Uterus (tissue), 4 donors: ENCODE measurements at places on chromosomes 7 and 10. TPM values are rescaled to one million over a fixed set of nuclear protein-coding genes. Genes with fewer than 3 reads are reported as not detected.

DNA sequence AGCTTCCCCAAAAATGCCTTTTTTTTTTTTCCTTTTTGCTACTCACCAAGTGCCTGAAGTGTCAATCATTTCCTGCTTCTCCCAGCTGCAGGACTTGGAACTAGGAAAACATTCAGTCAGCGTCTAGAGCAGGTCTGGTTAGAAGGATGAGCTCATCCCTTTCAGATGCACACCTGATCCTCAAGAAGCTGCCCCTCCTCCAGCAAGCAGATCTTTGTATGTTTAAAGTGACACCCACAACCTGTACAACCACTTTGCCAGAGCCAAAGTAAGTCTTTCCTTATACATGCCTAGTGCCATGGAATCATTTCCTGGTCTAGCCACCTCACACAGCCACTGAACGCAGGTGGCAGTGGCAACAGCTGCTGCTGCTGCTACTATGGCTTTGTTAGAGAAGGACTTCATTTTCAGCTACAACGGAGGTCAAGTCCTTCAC lies 10.4 kb upstream of the USP54 start:
- no peak overlapping the region for H3K27ac ChIP-seq
- no peaks in the 10 kb centered on the region for H3K27me3 ChIP-seq
- H3K4me1 ChIP-seq, result no peaks in the 10 kb centered on the region
- no peak overlapping the region for H3K4me3 ChIP-seq

Gene KAZALD1
- total RNA-seq, result not detected

Gene NPC1L1
- total RNA-seq, result 0.49 TPM

- no peaks in the 10 kb centered on the region for H3K36me3 ChIP-seq
- no peak overlapping the region for H3K4me3 ChIP-seq
- DNase-seq, result no peak
- no peaks in the 10 kb centered on the region for H3K27me3 ChIP-seq
Observed at GRCh38 chr10:47323636-47324296, 1.5 kb downstream of the GDF2 start.

Gene FKBP9
- 62.9 TPM for total RNA-seq

- no peaks in the 10 kb centered on the region for H3K4me1 ChIP-seq
- H3K27me3 ChIP-seq, result no peaks in the 10 kb centered on the region
Observed at GRCh38 chr10:23067939-23068775, 27.2 kb upstream of the MSRB2 start.

DNA sequence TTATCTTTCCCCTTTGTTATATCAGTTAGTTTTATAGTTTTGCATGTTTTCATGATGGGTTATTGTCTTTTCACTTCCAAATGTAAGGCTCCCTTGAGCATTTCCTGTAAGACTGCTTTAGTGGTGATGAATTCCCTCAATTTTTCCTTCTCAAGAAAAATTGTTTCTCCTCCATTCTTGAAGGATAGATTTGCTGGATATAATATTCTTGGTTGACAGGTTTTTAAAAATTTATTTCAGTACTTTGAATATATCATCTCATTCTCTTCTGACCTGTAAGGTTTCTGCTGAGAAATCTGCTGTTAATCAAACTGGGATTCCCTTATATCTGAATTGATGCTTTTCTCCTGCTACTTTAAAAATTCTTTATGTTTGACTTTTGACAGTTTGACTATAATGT lies 33.3 kb downstream of the SCART1 start:
- H3K36me3 ChIP-seq, result no peaks in the 10 kb centered on the region
- DNase-seq, result no peak
- no peaks in the 10 kb centered on the region for H3K27me3 ChIP-seq
- H3K27ac ChIP-seq, result no peak overlapping the region
- no peak overlapping the region for H3K4me3 ChIP-seq

DNA sequence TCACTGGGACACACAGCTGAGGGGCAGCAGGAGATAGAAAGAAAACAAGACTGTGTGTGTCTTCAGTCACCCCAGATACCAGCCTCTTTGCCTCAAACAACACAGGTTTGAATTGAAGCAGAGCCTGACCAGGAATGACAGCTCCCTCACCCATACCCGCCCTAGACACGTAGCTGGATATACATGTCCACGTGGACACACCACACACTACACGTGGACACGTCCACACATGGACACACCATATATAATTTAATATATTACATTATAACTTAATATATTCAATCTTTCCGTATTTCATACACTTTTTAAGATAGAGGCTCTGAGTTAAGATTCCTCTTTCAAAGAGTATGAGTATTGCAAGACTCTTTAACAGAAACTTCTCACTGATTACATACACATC lies 11.3 kb downstream of the GDF2 start:
- H3K27me3 ChIP-seq, result no peaks in the 10 kb centered on the region
- no peaks in the 10 kb centered on the region for H3K4me1 ChIP-seq
- no peaks in the 10 kb centered on the region for H3K36me3 ChIP-seq
- H3K4me3 ChIP-seq, result no peak overlapping the region

Gene SLC18A3
- total RNA-seq, result not detected

DNA sequence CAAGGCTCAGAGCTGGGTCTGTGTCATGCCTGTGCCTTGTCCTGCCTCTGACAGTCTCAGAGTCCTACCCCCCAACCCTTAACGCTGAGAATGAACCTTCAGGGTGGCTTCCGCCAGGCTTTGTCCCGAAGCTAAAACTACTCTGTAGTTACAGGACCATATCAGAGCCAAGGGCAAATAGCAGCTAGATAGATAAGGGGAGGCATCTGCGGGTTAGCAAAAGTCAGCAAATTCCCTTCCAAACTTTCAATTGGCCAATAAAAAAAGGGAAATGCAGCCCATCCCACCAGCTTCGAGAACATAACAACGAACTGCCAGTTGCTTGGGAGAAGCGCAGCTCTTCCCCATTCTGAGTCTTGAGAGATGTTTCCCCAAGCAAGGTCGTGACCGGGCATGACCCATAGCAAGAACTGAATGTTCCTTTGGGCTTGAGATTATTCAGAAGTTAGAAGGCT lies 17.7 kb downstream of the CCL24 start:
- H3K27ac ChIP-seq, result peak overlapping the region; percentile 19
- no peaks in the 10 kb centered on the region for H3K4me1 ChIP-seq
- H3K36me3 ChIP-seq, result no peaks in the 10 kb centered on the region

DNA sequence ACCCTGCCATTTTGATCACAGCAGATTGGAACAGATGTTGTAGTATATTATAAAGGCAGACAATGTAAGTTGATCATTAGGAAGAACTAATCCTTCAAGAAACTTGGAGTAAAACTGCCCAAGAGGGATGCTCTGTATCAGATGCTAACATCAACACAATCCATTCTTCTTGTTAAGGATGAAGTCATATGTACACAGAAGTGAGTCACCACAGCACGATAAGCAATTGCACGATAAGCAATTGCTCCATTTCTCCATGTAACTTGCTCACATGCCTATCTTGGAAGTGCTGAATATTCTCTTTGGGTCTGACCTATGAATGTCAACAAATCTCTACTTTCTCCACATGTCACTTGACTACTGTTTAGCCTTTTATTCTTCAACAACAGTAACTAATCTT lies 41.5 kb upstream of the DMTF1 start:
- no peaks in the 10 kb centered on the region for H3K4me1 ChIP-seq
- H3K4me3 ChIP-seq, result no peak overlapping the region
- H3K36me3 ChIP-seq, result no peaks in the 10 kb centered on the region
- H3K27ac ChIP-seq, result no peak overlapping the region
- no peaks in the 10 kb centered on the region for H3K27me3 ChIP-seq
- DNase-seq, result no peak

DNA sequence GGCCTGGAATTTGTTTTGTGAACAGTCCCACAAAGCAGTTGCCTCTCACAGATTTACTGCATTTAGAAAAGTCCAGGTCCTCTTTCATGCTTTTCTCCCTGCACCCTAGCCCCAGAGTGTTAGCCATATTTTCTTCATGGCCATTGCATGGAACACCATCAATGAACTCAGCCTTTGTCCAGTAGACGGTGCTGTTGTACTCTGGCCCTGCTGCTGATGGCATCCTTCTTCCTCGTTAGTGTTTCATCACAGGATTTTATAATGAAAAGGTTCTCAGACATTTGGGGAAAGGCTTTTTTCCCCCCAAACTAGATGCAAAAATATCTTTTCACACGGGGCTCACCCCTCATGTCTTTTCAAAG lies 93.0 kb upstream of the SLC25A13 start:
- H3K27me3 ChIP-seq, result no peaks in the 10 kb centered on the region
- no peak overlapping the region for H3K4me3 ChIP-seq
- H3K36me3 ChIP-seq, result no peaks in the 10 kb centered on the region
- H3K27ac ChIP-seq, result no peak overlapping the region
- no peaks in the 10 kb centered on the region for H3K4me1 ChIP-seq
- no peak for DNase-seq

DNA sequence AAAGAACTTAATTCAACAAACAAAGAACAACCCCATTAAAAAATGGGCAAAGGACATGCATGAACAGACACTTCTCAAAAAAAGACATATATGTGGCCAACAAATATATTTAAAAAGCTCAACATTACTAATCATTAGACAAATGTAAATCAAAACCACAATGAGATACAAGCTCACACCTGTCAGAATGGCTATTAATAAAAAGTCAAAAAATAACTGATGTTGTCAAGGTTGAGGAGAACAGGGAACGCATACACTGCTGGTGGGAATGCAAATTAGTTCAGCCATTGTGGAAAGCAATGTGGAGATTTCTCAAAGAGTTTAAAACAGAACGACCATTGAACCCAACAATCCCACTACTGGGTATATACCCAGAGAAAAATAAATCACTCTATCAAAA lies 19.1 kb downstream of the ZFAND4 start:
- H3K27ac ChIP-seq, result no peak overlapping the region
- H3K36me3 ChIP-seq, result no peaks in the 10 kb centered on the region
- DNase-seq, result no peak

DNA sequence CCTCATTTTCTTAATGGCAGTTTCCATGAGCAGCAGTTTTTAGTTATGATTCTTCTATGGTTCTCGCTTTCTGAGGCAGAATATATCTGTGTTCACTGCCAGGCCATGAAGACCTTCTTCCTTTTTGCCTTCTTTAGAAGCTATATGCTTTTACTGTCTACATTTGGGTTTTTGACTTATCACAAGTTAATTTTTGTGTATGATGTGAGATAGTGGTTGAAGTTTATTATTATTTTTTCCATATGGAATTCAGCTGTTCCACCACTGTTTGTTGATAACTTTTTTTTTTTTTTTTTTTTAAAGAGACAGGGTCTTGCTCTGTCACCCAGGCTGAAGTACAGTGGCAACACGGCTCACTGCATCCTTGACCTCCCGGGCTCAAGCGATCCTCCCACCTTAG lies 44.5 kb downstream of the INPP5A start:
- no peak overlapping the region for H3K27ac ChIP-seq
- H3K4me3 ChIP-seq, result no peak overlapping the region
- no peak for DNase-seq
- H3K36me3 ChIP-seq, result no peaks in the 10 kb centered on the region
- H3K4me1 ChIP-seq, result no peaks in the 10 kb centered on the region
- H3K27me3 ChIP-seq, result no peaks in the 10 kb centered on the region

Gene LIPF
- total RNA-seq, result 4.4 TPM

DNA sequence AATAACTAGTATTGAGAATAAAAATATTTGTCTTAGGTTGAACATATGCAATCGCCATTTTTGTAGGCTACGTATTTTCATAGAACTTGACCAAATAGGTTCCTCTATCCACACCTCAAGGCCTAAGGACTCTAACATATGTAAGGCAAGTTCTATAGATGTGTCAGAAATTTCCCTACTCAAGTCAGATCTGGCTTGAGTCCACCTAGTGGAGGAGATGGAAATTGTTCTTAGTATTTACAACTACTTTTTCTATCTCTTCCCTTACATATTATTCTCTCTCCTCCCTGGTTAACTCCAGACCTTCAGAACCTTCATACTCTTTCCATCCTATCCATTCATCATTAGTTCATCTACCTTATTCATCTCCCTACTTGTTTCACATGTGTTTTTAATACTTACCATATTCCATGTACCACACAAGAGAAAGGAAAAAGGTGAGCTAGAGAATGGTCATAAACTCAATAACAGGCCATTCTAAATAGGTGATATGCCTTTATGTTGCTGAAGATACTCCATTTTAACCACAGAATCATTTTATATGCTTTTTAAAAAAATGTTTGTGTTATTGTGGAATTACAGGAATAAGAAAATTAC lies 174.5 kb upstream of the HDAC9 start:
- no peaks in the 10 kb centered on the region for H3K36me3 ChIP-seq
- H3K27ac ChIP-seq, result peak overlapping the region; percentile 53
- H3K4me1 ChIP-seq, result peaks cover 7% of the 10 kb centered on the region
- H3K4me3 ChIP-seq, result no peak overlapping the region
- H3K27me3 ChIP-seq, result no peaks in the 10 kb centered on the region

DNA sequence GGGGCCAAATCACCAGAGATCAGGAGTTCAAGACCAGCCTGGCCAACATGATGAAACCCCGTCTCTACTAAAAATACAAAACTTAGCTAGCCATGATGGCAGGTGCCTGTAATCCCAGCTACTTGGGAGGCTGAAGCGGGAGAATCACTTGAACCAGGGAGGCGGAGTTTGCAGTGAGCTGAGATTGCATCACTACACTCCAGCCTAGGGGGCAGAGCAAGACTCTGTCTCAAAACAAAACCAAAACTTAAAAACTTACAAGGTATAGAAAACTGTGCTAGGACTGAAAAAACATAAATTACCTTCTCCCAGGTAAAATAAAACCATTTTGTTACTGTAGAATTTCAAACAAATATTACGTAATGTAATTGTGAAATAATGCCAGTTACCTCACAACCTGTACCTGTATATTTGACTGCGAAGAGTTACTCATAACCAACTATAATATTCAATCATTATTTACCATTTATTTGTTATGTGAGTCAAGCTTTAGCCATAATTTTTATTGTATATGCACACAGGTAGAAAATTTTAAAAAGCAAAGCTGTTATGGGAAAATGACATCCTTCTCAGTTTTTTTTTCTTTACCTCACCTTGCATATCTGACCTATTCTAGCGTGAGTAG lies 180.9 kb downstream of the SEMA3A start:
- H3K27me3 ChIP-seq, result no peaks in the 10 kb centered on the region
- H3K4me1 ChIP-seq, result no peaks in the 10 kb centered on the region
- no peaks in the 10 kb centered on the region for H3K36me3 ChIP-seq
- H3K4me3 ChIP-seq, result no peak overlapping the region

Gene TEX36
- not detected for total RNA-seq

Gene PNLIPRP1
- total RNA-seq, result not detected

Gene ARHGEF35
- total RNA-seq, result 0.29 TPM

GRCh38 chr10:7933757-7934156 lies 115.5 kb downstream of the TAF3 start:
- H3K36me3 ChIP-seq, result no peaks in the 10 kb centered on the region
- no peaks in the 10 kb centered on the region for H3K27me3 ChIP-seq

GRCh38 chr10:131963811-131964210 lies 17.9 kb downstream of the BNIP3 start:
- no peak overlapping the region for H3K27ac ChIP-seq
- no peaks in the 10 kb centered on the region for H3K4me1 ChIP-seq
- H3K27me3 ChIP-seq, result no peaks in the 10 kb centered on the region
